NCI-H748 treated with DMSO at 0.1 percent for 48 hours (cell line): ENCODE measurements at places on chromosomes 1 and 21.

DNA sequence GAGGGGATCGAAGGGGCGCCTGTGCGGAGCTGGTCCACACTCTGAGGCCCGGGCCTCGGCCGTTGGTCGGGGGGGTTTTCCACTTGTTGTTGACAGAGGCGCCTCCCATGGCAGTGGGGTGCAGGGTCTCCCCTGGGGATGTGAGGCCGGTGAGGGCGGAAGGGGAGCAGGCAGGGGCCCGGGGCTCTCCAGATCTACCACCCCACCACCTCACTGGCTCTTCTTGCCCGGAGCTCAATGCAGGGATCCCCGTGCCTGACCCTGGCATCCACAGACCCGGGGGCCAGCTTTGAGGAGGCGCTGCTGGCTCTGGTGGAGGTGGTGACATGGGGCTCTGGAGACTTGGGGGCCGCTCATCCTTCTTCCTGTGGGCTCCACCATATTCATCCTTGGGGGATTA is 7.1 kb upstream of the PEX10 start:
- no peak for DNase-seq

- no peak for DNase-seq
Observed at GRCh38 chr1:7987528-7987927, 26.0 kb downstream of the PARK7 start.

DNA sequence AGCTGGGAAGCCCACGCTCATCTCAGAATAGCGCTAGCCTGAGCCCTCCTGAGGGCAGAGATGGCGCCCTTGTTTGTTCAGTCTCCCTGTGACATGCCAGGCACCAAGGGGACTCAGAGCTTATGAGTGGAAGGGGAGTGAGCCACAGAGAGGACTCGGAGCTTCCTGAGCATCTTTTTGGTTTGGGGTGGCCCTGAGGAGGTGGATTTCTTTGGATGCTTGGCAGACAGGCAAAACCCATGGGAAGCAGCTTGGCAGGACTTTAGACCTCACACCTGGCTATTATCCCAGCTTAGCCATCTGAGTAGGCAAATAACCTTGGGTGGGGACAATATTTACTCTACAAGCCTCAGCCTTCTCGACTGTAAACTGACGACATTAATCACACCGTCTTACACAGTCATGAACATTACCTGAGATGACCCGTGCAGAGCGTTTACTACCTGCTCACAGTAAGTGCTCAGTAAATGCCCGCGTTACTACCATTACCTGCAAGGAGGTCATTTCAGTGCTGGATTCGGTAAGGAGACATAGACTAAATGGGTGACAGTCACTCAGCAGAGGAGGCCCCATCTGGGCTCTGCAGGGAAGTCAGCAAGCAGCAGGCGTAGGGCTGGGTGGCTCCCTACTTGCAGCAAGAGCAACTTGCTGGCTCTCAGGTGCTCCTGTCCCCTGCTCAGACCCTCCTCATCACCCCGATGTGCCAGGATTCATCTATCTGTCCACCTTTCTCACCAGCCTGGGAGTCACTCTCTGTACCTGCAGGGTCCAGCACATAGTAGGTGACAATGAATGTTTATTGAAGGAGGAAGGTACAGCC is 54.9 kb downstream of the KLHDC7A start:
- peak; percentile 67 for DNase-seq

DNA sequence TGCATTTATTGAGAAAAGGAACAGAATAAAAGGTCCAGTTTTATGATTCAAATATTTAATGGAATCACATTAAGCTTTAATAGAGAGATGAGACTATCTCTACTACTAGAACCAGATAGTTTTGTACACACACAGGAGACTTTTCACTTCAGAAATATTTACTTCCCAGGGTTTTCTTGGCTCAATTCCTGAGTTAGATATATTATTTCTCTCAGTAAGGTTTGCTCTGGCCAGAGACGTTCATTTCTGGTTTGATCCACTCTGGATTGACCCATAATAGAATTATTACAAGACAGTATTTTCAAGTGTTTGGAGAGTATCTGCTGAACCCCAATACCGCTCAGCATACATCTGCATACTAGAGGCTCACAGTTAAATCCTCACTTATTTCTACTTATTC is 1.3 kb upstream of the RCOR3 start:
- no peak for DNase-seq

DNA sequence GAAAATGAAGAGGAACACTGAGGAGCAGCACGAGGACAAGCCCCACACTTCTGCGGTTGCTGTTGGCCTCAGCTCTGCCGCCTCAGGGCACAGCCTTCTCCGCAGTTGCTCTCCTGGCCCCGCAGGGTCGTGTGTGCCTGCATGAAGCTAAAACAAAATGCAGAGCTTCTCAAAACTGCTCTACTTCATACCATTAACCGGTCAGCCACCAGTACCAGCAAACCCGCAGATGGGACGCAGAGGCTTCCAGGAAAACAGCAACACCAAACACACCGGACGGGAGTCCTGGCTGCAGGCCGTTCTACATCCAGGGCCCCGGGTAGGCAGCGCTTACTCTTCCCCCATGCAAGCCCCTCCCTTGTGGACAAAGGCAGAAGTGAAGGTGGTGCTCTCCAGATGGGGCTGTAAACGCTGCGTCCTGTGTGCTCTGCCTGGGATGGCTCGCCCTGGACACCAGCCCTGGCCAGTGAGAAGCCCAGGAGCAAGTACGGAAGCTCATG is 7.1 kb upstream of the C1orf159 start:
- no peak for DNase-seq

DNA sequence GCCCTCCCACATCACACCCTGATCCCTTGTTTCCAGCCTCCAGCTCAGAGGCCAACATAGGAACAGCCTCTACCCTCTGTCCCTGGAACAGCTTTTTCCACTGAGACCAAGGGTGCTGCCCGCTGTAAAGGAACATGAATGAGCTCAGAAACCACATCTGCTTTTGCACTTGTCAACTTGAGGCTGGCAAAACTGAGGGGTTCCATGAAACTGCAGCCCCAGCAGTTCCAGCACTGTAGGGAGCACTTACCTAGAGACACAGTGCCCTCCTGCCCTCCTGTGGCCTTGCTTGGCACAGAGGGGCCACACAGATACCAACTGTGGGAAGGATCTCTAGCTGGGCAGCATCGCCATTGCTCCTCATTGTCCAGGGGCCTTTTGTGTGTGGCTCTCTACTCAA is 51.7 kb downstream of the ITPKB start:
- no peak for DNase-seq

GRCh38 chr1:22266141-22266540 is 123.2 kb upstream of the WNT4 start:
- DNase-seq = no peak

- peak; percentile 13 for DNase-seq
Observed at GRCh38 chr1:206461602-206462455, 8.4 kb upstream of the IKBKE start.

DNA sequence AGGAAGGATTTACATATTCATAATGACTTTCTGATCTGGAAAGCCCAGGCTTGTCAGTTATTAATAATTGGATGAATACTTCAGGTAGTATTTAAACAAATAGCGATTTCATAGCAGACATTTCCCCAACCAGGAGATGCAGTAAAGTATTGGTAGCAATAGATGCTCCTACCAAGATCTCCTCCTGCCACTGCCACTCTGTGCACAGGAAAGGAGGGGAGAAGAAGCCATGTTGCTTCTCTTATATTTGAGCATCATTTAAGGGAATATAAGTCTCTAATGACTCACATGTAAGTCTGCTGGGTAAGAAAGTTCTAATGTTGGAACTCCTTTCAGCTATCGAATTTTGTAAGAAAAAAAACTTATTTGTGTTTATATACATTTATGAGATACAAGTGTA is 420 bp upstream of the IFI16 start:
- no peak for DNase-seq

DNA sequence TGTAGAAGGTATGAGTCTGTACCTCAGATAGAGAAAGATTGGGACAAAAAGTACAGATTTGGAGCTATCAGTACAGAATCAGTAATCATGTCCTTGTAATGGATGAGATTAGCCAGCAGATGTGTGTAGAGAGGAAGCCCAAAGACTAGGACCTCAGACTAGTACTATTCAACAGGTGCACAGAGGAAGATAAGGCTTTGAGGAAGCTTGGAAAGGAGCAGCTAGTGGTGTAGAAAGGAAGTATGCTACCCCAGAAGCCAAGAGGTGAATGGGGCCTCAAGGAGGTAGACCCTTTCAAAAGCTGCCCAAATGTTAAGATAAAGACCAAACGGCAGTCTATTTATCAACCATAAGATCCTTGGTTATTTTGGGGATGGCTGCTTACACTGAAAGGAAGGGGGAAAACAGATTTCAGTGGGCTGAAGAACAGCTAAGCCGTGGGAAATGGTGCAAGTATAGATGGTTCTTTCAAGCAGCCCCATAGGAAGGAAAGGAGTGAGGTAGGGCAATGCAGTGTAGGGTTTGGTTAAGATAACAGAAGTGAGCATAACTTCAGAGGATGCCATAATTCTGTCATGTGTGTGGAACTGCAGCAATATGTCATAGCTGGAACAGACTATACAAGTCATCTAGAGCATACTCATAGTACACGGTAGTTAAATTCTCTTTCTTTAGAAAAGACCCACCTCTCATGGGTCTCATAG is 221.7 kb downstream of the HHIPL2 start:
- no peak for DNase-seq

- DNase-seq = no peak
Observed at GRCh38 chr1:55916481-55916880, 662.9 kb downstream of the PLPP3 start.

- DNase-seq = peak; percentile 43
Observed at GRCh38 chr21:15064576-15065391, at the start of gene NRIP1. Gene NRIP1, minus strand, starts transcription at chr21:15065000. Its CDS starts 96,808 bp downstream, at chr21:14968192.

DNA sequence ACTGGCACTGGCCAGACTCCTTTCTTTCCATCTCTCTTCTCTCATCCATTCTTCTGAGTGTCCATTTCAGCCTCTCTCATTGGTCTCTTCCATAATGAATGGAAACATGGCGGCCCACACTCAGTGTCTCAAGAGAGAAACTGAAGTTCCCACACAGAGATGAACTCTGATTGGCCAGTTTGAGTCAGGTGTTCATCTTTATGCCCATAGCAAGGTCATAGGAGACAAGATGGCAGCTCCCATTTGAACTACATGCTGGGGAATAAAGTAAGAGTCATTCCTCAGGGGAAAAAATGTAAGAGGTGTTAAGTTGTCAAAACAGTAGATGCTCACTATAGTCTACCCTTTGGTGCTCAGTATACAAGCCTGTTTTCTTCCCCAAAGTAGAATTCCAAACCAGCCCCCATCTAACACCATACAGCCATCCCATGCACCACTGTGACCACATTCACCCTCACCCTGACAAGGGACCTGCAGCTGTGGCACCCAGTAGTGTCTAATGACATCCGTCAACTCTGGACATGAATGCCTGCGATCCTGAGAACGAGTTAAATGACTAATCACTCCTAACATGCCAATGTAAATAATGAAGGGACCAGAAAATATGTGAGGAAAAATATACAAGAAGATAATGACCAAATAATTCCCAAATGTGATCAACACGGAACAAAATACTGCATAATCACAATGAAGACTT is 12.4 kb downstream of the CDA start:
- no peak for DNase-seq

- DNase-seq = no peak
Observed at GRCh38 chr1:3346478-3346877, 108.0 kb upstream of the ARHGEF16 start.

- no peak for DNase-seq
Observed at GRCh38 chr21:27769763-27770162, 802.9 kb upstream of the ADAMTS5 start.

- no peak for DNase-seq
Observed at GRCh38 chr1:162281426-162281825, 95.2 kb downstream of the SPATA46 start.

DNA sequence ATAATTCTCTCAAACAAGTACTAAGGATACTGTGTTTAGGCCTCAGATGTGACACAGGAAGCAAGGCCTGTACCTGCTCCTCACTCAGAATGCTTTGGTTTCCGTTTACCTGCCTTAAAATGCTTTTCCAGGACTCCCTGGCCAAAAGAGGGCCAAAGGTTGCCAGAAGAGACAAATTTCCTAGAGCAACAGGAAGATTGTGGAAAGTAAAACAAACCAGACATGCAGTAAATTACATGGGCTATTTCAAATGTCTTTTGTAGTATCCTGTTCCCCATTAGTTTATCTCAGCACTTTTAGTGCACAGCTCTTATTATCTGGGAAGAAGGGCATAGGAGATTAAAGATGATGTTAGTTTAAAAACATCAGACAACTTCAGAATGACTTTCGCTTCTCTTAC is 280.0 kb downstream of the NFIA start:
- DNase-seq = no peak

DNA sequence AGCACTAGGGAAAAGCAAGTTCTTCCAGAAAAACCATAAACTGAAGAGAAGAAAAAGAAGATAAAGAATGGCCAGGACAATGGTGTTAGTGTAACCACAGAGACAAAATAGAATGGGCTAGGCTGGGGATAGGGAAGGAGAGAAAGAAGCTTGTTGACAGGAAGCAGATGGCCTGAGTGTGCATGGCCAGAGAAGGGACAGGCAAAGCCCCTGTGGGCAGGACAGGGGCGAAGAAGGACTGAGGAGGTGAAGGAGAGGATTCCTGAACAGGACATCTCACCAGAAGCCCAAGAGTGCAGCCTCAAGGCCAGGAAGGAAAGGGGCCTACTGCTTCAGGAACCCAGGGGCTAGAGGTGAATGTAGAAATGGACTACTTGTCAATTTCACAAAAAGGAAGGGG is 29.3 kb downstream of the IQGAP3 start:
- no peak for DNase-seq

DNA sequence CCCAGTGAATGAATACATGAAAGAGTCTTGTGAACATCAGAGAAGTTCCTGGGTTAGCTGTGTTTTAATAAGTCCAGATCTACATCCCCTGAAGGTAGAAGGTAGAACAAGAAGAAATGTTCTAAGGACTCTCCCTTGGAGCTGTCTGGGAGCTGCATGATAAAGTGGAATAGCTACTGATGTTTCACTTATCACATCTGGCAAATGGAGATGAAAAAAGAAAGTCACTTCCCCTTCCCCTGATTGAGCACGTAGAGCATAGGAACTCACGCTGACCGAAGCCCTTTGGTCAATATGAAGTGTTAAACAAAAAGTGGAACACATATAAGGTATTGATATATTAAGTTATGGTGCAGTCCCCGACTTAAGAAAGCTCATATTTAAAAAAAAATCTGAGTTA is 53.2 kb upstream of the PARP1 start:
- DNase-seq = no peak

GRCh38 chr1:223017291-223017690 is 125.8 kb downstream of the TLR5 start:
- DNase-seq = no peak

GRCh38 chr1:42259739-42260064 is 75.3 kb downstream of the FOXJ3 start:
- no peak for DNase-seq
